ENCODE measurements at places on chromosomes 2 and 18.

GRCh38 chr2:45943219-45944044, 292.0 kb downstream of the PRKCE start:
- no peak for DNase-seq

GRCh38 chr2:117019357-117019756, 795.1 kb upstream of the DDX18 start:
- no peak for DNase-seq

DNA sequence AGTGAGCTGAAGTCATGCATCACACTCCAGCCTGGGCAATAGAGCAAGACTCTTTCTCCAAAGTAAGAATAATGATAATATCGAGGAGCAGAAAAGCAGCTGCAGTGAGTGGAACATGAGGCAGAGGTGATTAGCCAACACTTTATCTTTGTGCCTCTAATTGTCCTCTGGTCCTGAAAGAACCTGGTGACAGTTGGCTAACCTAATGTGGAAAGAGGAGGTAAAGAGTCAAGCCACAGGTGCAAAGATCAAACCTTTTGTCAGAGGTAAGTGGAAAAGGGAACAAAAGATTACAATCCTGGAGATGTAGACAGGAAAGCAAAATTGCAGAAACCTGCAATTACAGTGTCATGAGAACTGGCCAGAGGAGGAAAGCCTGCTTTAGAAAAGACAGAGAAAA, 53.5 kb upstream of the LCLAT1 start:
- DNase-seq = no peak

DNA sequence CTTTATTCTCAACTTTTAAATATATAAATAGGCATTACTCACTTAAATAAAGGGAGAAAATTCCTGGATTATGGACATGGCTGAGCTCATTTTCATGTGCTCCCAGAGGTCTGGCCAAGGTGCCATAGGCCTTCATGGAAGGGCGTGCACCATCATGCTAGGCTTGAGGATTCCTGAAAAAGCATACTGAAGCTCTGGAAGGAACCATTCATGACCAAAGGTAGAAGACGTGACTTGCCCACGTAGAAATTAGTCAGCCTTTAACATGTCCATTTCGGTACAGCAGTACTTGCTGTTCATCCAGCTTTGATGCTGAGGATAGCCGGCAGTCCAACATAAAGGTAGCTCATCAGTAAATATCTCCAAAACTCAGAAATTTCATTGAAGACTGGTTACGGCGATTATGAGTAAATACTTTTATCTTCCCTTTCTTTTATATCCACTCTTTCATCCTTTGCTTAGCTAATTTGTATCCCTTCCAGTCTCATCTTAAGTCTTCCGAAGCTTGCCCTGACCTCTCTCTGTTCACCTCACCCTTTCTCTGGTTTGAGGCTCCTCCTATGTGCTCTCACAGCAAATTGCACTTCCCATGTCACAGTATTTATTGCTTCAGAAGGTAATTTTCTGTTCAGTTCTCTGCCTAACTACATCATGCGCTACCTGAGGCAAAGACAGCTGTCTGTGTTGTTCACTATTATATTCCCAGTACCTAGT, 32.3 kb upstream of the ASNSD1 start:
- no peak for DNase-seq

DNA sequence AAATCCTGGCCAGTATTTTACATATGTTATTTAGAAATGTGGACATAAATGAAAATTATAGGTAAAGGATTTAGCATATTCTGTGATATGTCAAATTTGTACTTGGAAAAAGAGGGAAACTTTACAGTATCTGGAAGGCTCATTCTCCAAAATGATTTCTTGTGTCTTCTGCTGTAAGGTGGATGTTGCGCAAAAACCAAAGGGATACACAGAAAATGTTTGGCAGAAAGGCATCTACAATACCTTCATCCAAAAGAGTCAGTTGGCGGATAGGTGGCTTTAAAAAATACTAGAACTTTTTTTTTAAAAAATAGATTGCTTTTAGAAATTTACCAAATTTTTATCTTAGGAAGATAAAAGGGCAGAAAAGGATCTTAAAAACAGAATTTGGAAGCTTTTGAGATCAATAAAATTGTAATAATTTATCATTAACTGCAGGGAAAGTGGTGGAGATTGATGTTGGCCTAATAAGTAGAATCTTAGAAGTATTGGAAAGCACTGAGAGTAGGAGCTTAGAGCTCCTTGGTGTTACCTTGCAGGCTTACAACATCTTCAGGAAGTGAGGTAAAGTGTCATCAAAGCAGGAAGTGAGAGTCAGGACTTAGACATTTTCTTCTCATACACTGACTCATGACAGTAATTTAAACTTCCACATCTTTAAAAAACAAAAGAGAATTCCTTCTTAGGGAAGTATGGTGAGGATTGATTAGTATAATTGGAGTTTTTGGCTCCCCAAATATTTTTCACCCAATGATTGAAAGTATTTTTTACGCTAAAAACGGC, 2.1 kb downstream of the NABP1 start:
- DNase-seq = peak; percentile 65

- DNase-seq = peak; percentile 48
Observed at GRCh38 chr18:13159579-13159978, 59.0 kb upstream of the LDLRAD4 start.

DNA sequence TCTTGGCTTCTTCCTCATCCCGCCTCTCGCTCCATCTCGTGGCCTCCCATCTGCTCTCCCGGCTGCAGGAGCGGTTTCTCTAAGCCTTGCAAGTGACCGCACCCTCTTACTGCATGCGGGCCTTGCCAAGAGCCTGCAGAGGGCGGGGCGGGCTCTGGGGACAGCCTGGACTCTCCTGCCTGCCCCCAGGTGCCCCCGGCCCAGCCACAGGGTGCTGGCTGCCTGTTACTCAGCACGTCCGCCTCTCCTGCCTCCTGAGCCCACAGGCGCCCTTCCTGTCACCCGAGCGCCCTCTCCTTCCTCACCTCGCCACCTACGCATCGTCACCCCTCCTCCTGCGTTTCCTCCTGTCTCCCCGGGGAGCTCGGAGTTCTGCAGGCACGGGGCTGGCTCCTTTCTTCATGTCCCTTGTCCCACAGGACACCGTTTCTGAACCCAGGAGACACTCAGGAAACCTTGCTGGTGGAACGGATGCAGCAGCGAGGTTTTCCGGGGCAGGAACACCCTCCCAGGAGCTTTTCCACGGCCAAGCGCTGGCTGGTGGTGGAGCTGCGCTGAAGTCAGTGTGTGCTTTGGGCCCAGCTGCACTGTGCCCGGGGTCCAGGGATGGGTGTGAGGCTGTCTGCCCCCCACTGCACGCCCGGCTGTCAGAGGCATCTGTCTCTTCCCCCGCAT, 28.5 kb downstream of the HPCAL1 start:
- DNase-seq = peak; percentile 74

DNA sequence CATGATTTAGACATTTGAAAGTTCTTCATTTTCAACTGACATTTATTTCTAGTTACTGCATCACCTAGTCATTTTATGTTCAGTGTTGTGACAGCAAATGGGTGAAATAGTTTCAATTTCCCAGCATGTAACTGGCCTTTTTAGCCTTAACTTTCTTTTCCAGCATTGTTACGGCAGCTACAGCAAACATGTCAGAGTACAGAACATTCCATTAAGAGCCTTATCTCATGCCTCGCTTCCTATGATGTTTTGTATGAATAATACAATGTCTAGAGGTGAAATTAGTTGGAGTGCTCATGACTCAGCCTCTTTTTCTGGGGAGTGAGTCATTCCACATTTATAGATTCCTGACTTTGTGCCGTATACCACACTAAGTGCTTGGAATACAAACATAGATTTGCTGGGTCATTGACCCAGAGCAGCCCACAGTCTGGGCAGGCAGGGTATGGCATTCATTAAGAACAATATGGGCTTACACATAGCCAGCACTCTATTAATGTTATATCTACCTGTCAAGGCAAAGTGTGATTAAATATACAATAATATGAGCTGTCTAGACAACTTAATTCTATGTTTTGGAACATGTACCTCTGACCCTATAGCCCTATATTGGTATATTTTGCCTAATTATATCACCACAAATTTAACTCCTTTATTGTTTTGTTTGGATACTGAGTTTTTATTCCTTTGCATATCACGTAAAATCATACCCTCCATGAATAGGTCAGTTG, 72.2 kb downstream of the MAP2 start:
- no peak for DNase-seq

DNA sequence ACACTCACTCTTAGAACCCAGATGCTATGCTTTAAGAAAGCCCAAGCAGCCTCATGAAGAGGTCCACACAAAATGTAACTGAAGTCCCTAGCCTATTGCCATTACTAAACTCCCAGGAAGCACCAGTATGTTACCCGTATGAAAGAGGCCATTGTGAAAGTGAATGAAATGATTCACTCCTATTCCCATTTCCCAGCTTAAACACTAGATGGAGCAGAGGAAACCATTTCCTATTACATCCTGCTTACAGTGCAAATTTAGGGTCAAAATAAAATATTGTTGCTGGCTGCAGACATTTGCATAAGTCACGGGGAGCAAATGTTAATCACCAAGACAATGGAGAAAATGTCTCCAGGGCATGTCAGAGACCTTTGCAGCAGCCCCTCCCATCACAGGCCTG, 989.7 kb upstream of the CRIM1 start:
- no peak for DNase-seq

GRCh38 chr2:20313659-20314058, 37.0 kb downstream of the PUM2 start:
- DNase-seq = no peak

GRCh38 chr2:196992466-196992865, 66.0 kb upstream of the PGAP1 start:
- DNase-seq = no peak

DNA sequence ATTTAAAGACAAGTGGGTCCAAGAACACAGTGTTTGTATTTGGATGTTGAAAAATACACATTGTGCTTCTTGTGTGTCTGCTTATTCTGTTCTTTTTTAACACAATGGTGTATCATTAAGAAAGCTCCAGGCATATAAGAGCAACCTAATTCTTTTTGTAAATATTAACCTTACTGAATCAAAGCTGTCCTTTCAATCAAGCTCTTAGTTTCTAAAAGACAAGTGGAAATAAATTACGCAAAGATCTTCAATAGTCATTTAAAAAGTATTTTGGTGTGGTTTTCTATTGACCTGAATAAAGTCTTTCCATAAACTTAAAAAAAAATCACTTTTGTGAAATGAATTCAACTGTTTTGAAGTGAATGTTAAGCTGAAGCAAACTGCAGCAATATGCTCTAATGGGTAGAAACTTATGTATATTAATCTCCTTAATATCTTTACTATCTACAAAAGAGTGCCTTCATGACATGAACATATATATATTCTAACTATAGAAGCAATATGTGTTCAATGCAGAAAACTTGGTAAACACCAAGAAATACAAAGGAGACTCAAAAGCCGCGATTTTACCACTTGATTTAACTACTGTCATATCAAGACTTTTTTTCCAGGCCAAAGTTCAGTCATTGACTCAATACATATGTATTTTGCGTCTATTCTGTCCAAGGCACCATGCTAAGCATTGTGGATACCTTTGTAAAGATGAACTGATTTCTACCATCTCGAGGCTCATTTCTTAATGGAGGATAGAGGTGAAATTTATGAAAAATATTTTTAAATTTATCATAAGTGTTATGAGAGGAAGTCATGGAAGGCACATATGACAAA, 97.7 kb downstream of the ARHGAP15 start:
- DNase-seq = no peak

DNA sequence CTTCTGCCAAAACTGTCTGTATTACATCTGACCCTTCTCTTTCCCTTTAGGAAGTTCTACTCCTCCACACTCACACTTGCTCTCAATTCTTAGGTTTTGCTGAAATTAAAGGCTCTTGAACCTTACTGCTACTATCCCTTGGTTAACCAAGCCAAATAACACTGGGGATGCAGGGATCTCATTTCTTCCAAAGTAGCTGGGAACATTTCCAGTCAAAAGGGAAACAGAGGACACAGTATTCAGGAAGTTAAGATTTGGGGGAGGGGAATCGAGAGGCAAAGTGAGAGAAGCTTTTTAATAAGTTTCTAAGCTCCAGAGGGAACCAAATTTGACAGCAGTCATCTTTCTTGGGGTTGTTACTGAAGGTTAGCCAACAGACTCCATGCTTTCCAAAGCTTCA, 6.2 kb downstream of the SEPTIN2 start:
- no peak for DNase-seq

- no peak for DNase-seq
Observed at GRCh38 chr2:54723996-54724559, 616 bp downstream of the EML6 start.
